HT-29 (cell line): ENCODE measurements at places on chromosomes 12 and 14. TPM values are rescaled to one million over a fixed set of nuclear protein-coding genes. Genes with fewer than 3 reads are reported as not detected.

GRCh38 chr14:106606936-106607335 lies 1080.6 kb downstream of the TMEM121 start:
- no peak for DNase-seq

GRCh38 chr14:59166258-59166657 lies 22.2 kb upstream of the DAAM1 start:
- DNase-seq: no peak

FGF6 gene
- not detected in 2 replicates for total RNA-seq

DNA sequence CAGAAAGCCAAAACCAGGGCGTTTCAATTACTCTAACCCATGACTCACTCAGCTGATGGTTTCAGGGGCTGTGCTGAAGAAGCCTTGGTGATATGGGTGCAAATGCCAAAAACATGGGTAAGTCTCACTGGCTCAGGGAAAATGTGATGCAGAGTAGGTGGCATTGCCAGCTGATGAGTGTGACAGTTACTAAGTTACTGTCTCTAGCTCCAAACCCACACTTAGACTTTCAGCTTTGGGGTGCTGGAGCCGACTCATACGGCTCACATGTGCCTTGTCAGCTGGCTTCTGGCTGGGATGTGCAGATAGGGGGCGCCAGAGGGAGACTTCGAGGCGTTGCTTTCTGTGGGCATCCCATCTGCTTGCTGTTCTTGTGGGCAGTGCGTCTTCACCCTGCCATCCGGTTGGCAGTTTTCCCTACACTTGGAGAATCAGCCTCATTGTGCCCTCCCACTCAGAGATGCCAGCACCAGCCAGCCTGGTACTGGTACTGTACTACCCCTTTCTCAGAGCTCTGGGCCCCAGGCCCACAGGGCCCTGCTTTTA lies 11.1 kb upstream of the KRT7 start:
- DNase-seq: peak; percentile 82

DNA sequence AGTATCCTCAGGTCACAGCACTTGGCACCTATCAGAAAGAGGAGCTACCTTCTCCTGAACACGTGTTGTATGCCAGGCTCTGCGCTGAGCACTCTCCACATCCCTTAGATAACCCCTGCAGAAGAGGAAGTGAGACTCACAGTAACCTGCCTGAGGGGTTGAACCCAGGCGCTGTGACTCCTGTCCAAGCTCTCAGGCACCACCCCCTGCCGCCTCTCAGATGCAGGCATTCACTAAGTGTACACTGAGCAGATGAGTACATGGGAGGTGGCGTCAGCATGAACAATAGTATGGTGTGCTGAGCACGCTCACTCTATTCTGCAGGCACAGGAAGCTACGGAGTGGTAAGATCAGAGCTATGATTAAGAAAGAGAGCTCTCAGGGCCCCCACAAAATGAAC lies 21.0 kb upstream of the RIC8B start:
- no peak for DNase-seq

- DNase-seq: no peak
Measured at GRCh38 chr12:49706351-49707127, 666 bp downstream of the FMNL3 start.

DNA sequence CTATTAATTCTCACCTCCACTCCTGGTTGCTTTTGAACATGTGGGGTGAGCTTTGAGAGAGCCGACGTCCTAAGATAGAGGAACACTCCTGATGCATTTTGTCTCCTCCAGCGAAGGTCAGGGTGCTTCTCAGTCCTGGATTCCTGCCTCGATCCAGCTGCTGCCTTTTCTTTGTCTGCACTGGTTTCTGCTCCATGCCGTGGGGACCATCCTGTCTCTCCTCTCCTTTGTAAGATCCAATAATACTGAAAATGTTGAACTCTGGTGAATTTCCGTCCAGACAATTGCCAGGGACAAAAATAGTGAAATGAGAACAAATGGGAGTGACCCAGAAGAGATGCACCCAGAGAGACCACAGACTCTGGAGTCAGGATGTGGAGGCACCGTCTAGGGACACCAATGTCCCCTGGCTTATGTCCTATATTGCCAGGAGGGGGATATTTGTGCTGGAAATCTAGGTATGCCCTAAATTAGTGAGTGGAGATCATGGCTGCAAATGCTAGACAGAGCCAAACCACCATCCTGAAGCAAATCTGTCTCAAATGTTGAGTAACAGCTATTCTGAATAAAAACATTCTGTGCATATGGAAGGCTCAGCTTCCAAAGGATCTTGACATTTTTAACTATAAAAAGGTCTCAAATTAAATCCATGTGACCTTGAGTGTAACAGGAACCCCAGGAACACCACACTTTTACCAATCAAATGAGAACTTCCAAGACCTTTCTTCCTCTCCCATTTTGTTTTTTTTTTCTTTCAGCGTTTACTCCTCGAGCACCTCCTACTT lies 170.9 kb downstream of the PPM1H start:
- DNase-seq: no peak

DNA sequence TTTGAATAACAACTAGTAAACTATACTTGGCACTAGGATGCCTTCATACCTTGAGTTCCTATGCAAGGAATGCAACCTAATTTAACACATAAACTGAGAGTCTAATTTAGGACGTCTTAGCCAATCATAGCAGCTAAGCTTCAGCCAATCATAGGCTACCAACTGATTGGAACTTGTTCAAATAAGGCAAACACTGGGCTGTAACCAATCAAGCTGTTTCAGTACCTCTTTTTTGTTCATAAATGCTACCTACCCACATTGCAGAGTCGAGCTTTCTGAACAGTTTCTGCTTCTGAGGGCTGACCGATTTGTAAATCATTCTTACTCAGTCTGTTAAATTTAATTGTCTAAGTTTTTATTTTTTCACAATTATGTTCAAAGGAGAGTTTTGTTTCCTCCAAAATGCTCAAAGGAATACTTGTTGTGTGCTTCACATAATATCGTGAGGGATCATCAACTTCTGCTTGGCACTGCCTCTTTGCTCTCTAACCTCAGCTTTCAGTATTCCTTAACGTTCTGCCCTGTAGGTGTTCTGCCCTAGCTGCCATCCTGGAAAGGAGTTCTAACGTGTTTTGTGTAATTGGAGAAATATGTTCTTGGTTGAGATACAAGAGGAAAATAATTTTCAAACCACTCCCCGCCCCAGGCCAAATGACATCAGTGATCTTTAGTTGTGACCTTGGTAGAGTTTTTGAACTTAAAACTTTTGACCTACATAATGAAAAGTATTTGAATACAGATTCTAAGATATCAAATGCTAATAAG lies 380.4 kb upstream of the MIS18BP1 start:
- DNase-seq: no peak

GRCh38 chr12:13248964-13249363 lies 52.4 kb downstream of the EMP1 start:
- DNase-seq: no peak

NRXN3 gene
- total RNA-seq: not detected in 2 replicates

DNA sequence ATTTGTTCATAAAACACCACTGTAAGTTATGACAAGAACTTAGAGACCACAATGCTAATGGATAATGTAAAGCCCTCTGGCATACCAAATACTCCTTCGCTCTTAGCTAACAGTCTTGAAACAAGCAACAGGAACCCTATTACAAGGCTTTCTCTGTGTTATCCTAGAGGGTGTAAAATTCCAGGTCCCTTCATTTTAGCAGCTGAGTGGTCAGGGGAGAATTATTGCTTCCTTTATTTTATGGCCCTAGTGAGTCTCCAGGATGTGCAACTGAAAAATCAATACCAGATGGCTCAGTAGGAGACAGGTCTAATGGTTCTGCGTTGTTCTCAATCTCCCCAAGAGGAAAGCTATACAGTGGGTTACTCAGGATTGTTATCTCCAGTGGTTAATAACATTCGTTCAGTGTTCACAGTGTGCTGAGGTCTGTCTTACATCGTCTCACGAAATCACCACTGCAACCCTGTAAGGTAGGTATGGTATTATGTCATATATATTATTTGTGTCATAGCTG lies 172.7 kb upstream of the CNOT2 start:
- DNase-seq: no peak

- no peak for DNase-seq
Measured at GRCh38 chr12:115817389-115817788, 460.1 kb downstream of the MED13L start.

CLIP1 gene
- 23.3 and 26.6 TPM in 2 replicates for total RNA-seq
